Lower leg skin (tissue), 4 donors: ENCODE measurements at places on chromosomes 7 and 10. TPM values are rescaled to one million over a fixed set of nuclear protein-coding genes. Genes with fewer than 3 reads are reported as not detected.

DNA sequence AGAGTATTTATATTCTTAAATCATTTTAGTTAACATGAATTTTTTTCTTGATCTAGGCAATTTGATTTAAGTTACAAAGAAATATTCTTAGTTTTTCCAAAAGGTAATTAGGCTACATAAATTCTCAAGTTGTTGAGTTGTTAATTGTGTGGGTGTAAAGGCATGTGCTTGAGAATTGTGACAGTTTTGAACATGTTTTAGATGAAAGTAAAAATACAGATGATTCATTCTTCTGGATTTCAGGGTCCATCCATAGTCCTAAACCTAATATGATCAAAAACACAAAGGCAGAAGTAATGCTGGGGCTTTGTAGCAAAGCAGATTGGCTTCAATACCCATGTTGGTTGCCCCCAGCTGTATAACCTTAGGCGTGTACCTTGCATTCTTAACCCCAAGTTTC, 127.9 kb downstream of the CPED1 start:
- DNase-seq = no peak

- no peak for DNase-seq
These were observed 61.8 kb upstream of the SP4 start for GRCh38 chr7:21365866-21366624.

DNA sequence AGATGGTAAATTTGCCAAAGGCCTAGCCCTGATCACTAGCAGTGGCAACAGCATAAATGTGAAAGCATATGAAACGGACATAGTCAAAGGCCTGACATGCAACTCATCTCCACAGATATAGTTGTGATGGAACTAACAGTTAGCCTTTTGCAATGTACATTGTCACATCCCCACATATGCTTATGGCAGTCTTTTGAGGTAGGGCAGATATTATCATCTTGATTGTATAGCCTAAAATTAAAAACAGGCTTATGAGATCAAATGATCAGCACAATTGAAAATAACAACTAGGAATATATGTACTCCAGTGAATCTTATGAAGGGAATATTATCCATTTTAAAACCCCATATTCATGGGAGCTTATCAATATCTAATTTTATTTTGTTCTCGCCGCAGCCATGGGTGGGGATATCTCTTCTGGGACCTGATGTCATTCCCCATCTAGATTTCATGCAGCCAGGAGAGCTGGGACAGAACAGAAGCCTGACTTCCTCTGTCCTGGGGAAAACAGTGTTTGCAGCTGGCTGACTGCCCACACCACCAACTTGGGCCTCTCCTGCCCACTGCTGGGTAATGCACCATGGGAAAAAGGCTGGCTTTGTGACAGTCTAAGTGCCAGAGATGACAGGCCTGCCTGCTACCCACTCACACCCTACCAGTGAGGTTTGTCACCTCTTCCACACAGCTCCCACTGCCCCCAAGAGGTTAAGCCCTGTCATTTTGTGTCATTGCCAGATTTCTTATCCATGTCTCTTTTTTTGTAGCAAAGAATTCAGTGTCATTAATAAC, 180.2 kb upstream of the FZD1 start:
- DNase-seq = no peak

GRCh38 chr7:98668255-98668654, 51.2 kb downstream of the NPTX2 start:
- DNase-seq = no peak

GRCh38 chr7:4737300-4737699, 38.1 kb upstream of the AP5Z1 start:
- DNase-seq = no peak

SLC37A3 gene
- 28.8 TPM for total RNA-seq

DNA sequence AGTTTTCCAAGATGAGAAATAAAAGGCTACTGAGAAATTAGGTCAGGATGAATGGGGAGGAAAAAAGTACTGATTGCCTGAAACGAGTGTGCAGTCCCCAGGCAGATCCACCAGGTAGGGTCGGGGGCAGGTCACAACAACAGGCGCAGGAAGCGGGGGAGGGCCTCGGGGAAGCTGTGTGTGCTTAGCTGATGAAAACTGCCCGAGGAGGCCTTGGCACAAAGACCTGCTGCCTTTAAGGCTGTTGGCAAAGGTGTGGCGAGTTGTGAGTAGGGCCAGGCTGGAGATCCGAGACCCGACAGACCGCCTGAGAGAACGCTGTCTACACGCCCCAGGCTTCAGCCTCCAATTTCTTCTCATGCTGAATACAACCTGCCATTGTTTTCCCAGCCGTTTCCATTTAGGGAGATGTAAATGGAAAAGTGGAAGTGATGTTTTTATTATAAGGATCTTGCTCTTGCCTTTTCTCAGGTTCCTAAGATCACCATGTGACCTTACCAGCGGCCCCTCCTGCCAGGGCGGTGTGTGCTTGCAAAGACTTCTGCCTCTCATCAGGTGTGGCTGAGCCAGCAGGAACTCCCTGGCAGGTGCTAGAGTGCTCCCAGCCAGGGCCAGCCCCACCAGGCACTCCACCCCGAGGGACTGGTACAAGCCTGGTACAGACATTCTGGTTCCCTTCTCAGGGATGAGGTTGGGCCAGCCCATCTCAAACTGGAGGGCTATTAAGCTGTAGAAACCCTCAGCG, 60.8 kb downstream of the DLG5 start:
- DNase-seq = peak; percentile 62

PON3 gene
- 12.0 TPM for total RNA-seq

- no peak for DNase-seq
These were observed 25.6 kb upstream of the LIMK1 start for GRCh38 chr7:74057987-74058386.

UBE2H gene
- total RNA-seq = 80.4 TPM

DNA sequence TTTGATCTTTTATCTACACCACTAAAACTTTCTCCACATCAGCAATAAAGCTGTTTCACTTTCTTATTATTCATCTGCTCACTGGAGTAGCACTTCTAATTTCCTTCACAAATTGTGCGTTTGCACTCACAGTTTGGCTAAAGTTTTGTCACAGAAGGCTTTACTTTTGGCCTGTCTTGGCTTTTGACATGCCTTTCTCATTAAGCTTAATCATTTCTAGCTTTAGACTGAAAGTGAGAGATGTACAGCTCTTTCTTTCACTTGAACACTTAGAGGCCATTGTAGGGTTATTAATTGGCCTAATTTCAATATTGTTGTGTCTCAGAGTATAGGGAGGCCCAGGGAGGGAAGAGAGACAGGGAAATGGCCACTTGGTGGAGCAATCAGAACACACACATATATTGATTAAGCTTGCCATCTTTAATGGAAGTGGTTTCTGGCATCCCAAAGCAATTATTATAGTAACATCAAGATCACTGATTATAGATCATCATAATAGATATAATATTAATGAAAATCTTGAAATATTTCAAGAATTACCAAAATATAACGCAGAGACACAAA, 512.5 kb downstream of the ETV1 start:
- DNase-seq = no peak

GRCh38 chr7:13860734-13861133, 128.7 kb downstream of the ETV1 start:
- DNase-seq = no peak

GRCh38 chr10:72625276-72625607, 637 bp downstream of the MICU1 start:
- DNase-seq = no peak

DNA sequence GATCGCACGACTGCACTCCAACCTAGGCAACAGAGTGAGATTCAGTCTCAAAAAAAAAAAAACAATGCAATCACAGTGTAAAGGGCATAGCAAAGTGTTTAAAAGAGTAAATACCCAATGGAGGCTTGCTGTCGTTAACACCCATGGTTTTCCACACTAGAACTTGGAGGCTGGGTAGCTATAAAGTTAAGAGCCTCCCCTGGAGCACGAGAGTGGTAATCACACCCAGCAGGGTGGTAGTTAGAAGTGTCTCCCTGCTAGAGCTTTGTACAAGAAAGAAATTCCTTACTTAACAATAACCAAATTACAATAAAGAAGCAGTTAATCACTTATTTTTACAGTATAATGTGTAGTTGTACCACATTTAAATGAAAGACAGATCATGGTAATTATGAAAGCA, 1078.9 kb downstream of the NRG3 start:
- DNase-seq = no peak

PCDH15 gene
- not detected for total RNA-seq

CLRN3 gene
- total RNA-seq = not detected

CALCR gene
- total RNA-seq = not detected

- peak; percentile 76 for DNase-seq
These were observed 78.8 kb downstream of the INPP5A start for GRCh38 chr10:132616170-132616995.

GRCh38 chr10:95422233-95422632, 131.4 kb upstream of the PDLIM1 start:
- DNase-seq = no peak

NEUROG3 gene
- not detected for total RNA-seq

DNA sequence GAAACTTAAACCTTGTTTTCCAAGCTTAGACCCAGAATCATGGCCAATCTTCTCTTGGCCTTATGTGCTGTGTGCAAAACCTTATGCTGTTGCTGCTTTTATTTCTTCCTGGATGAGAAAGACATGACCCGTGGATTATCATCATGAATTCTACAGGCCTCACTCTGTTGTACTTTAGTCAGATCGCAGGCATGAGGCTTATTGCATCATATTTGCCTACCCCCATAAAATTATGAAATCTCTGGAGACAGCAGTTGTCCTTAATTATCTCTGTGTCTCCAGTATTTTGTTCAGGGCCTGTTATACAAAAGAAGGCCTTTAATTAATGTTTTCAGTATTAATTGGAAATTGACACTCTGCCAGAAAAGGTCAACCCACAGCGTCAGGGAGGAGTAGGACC, 71.6 kb downstream of the PLCE1 start:
- no peak for DNase-seq

GRCh38 chr7:49398236-49398635, 375.2 kb upstream of the VWC2 start:
- no peak for DNase-seq

DNA sequence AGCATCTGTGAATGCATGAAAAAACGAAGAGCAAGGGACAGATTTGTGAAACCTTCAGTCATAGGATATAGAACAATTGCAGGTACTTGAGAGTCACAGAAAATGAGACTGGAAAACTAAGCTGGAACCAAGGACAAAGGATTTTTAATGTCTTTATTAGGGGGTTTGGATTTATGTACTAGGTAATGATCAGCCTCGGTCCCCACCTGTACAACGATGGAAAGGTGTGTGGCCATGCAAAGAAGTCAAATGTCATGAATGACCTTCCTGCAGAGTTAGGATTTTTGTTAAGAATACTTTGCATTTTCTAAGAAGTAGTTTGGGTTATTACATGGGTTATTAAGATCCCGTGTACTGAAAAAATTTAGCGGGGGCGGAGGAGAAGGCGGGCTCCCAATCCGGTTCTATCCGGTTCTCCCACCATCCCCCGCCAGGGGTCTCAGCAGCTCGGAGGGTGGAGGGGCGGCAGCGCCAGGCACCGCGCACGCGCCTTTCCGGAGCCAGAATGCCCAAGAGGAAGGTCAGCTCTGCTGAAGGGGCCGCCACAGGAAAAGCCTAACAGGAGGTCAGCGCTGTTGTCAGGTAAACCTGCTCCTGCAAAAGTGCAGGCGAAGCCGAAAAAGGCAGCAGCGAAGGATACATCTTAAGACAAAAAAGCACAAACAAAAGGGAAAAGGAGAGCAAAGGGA, 327.5 kb upstream of the PLXDC2 start:
- DNase-seq = no peak

DNA sequence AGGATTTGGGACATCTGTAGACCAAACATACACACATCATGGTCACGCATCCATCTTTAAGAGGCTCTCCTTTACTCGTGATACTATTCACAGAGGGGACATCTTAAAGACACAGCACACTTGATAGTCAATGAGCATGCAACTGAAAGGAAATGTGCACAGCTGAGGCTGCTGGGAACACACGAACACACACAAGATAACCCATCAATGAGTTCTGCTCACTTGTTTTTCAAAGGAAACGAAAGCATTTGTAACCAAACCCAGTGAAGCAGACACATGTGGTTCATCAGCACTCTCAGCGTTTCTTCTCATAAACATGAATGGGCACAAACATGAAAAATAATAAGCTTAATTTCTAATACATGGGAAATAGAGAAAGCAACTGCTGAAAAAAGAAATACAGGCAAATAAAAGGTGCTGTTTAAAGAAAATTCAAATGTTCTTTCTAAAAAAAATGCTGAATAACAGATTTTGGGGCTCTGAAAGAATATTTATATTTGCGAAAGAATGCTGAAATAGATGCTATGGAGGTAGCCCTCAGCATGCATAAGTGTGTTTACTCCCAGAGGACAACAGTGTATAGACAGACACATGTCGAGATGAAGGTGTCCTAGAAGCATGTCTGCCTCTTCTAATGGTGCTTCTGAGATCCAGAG, 59.7 kb upstream of the LAMB4 start:
- DNase-seq = no peak

DNA sequence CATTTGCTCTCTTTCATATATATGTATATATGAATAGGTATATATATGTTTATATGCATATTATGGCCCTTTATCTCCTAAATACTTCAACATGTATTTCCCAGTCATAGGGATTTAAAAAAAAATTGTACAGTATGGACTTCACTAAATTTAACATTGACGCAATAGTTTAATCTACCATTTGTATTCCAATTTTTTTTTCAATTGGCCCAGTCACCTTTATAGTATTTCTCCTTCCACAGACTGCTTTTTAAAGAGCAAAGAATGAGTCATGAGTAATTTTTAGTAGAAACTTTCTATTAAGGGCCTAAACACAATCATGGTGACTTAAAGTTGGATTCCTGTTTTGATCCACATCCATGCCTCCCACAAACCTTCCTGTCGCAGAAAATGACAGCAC, 20.5 kb downstream of the CCSER2 start:
- DNase-seq = no peak

GHRHR gene
- not detected for total RNA-seq

- DNase-seq = no peak
These were observed 12.0 kb downstream of the DENND10 start for GRCh38 chr10:119115926-119116325.

- no peak for DNase-seq
These were observed 176.7 kb downstream of the ADARB2 start for GRCh38 chr10:1560535-1561192.

GRCh38 chr7:149714081-149714909, 59.1 kb downstream of the ZNF467 start:
- peak; percentile 75 for DNase-seq

GRCh38 chr10:27658788-27659187, 86.8 kb downstream of the MKX start:
- no peak for DNase-seq

- no peak for DNase-seq
These were observed 288.0 kb downstream of the FGFR2 start for GRCh38 chr10:121310151-121310711.

LIPJ gene
- not detected for total RNA-seq

INSYN2A gene
- total RNA-seq = not detected
